ENCODE measurements at places on chromosomes 7 and 10.

- no peak for DNase-seq
These were observed 427.0 kb downstream of the KCNMA1 start for GRCh38 chr10:77210645-77211044.

GRCh38 chr10:58266003-58266825 is 1.5 kb downstream of the IPMK start:
- DNase-seq: peak; percentile 10

DNA sequence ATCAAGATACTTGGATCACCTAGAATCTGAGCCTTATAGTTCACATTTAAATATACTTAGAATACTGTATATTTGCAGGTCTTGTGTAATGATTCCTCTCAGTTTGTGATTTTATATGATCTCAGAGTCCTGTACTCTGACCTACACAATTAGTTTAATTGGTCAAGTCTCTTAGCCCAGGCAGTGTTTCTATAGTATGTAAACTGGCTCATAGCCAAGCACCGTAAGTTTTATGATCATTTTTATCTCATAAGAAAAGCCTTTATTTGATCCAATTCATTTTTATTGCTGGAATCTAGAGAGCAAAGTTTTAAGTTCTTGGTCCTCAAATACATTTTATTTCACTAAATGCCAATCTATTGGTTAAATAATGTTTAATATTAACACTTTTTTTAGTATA is 242.2 kb downstream of the MALRD1 start:
- no peak for DNase-seq

GRCh38 chr10:94125856-94126255 is 132.1 kb downstream of the PLCE1 start:
- DNase-seq: no peak

DNA sequence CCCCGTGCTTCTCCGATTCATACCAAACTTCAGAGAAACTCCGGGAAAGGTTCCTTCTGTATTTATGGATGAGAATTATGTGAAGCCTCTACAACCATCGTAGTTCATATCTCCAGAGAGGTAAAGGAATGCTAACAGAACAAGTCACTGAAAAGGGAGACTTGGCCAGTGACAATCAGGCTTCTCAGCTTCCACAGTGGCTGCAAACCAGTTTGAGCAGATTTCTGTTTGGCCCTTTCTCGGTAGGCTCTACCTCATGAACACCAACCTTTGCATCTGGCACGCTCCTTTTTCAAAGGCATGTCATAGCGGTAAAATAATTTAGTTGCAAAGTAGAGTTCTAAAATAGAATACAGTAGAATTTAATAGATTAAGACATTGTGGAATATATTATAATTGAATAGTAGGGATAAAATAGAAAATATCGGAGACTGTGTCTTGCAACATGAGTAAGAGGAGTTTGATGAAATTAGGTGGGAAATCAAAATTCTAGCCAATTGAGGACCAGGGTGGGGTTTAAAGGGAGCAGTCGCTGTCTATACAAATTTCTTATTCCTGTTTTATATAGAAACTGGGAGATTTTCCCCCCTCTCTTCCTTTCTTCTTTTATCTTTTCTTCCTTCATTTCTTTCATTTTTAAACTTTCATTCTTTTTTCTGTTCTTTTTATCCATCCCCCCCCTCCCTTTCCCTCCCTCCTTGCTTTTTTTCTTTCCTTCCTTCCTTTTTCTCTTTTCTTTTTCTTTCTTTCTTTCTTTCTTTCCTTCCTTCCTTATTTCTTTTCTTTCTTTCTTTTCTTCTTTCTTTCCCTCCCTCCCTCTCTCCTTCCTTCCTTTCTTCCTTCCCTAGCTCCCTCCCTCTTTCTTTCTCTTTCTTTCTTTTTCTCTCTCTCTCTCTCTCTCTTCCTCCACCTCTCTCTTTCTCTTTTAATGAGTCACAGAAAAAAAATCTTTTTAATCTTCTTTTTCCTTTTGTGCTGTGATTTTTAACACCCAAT is 161.5 kb upstream of the KLF6 start:
- DNase-seq: no peak

DNA sequence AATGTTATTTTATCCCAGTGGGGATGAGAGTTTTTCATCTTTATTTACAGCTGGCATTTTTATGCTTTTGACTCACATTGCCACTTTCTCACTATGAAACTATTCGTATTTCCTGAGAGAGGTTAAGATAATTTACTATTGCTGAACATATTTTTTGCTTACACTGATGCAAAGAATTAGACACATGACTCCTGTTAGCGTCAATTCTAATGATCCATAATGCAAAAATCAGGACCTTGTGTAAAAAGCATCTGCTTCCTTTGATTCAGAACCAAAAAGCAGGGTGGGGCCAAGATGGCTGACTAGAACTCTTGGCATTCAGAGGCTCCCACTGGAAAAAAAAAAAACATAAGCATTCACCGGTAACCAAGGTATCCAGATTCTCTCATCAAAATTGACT is 464.8 kb downstream of the SEMA3D start:
- DNase-seq: no peak

Data from hematopoietic multipotent progenitor cell treated with erythropoietin and hydrocortisone succinate and interleukin-3 and kit ligand, for 17 days (in vitro differentiated cells).